Hematopoietic multipotent progenitor cell treated with erythropoietin and hydrocortisone succinate and interleukin-3 and kit ligand, for 4 days (in vitro differentiated cells): ENCODE measurements at places on chromosomes 1 and 21.

DNA sequence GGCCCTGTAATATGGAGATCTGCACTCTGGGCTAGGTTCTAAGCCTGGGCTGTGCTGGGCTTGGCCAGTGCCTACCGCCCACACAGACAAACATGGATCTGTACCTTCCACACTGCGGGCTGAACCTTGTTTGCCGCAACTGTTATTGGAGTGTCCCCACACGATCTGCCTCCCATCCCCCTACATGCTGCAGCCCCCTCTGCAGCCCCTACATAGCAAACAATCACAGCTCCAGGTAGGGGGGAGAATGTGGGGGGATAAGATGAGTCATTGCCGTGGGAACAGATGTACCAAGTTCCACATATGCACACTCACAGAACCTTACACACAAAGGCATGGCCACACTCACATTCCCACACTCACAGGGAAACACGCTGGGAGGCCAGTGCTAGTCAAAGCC is 2.1 kb upstream of the HCRTR1 start:
- no peak for DNase-seq

- DNase-seq, result no peak
These were observed 179.2 kb downstream of the GIPC2 start for GRCh38 chr1:78224861-78225552.

- peak; percentile 59 for DNase-seq
These were observed 2.4 kb upstream of the WNT3A start for GRCh38 chr1:228004331-228004855.

DNA sequence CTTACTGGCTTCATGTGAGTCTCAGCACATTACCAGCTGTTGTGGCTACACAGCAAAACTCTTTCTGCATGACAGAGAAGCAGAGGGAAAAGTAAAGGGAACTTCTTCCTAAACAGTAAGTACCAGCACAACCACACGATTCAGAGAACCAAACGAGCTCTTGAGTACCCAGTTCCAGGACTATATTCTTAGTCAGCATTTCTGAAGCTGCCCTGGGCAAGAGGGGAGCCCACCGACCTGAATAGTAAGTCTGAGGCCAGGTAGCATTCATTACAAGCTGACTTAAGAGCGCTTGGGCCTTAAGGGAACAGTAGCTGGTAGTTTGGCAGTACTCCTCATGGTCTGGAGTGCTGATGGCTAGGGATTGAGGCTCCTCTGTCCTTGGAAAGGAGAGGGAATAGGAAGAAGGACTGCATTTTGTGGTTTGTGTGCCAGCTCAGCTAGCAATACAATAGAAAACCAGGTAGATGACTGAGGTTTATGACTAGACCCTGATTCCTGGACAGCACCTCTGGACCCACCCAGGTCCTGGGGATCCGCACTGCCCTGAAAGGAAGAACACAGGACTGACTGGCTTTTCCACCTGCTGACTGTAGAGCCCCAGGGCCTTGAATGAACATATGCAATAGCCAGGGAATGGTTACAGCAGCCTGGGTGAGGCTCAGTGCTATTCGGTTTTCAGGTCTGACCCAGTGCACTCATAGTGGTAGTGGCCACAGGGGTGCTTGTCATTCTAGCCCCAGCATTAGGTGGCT is 396.8 kb upstream of the PRMT6 start:
- no peak for DNase-seq

GRCh38 chr1:26959722-26960624 is at the start of gene KDF1:
KDF1 (minus strand) TSS chr1:26960468; CDS start chr1:26952380, 8,088 bp downstream.
- DNase-seq, result no peak

- no peak for DNase-seq
These were observed 44.7 kb downstream of the HTR6 start for GRCh38 chr1:19709260-19709793.

DNA sequence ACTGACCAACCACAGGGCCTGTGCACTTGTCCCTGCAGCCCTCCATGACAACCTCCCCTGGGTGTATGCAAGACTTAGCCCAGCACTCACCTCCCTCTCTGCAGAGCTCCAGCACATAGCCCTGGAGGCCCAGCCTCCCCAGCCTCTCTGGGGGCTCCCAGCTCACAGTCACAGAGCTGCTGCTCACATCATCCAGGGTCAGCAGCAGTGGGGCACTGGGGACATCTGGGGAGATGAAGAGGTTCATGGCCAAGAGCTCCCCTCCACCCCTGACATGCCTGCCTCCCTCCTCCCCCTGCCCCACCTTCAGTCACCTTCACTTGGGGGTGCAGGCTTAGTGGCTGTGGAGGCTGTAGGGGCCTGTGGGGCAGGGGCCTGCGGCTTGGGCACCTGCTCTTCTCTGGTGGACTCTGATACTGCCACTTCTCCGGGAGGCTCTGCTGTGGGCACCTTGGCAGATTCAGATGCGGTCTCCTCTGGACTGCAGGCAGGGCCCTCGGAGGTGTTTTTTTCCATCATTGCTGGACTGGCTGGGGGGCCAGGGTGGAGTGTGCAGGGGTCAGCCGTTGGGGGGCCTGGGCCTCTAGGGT is at the start of gene MYBPH:
Gene MYBPH (minus strand): TSS at position 590 of the 590 bp plus-strand sequence. CDS start 71 bp downstream, at position 519.
- no peak for DNase-seq

GRCh38 chr1:41642922-41643821 is 158.7 kb upstream of the EDN2 start:
- no peak for DNase-seq

DNA sequence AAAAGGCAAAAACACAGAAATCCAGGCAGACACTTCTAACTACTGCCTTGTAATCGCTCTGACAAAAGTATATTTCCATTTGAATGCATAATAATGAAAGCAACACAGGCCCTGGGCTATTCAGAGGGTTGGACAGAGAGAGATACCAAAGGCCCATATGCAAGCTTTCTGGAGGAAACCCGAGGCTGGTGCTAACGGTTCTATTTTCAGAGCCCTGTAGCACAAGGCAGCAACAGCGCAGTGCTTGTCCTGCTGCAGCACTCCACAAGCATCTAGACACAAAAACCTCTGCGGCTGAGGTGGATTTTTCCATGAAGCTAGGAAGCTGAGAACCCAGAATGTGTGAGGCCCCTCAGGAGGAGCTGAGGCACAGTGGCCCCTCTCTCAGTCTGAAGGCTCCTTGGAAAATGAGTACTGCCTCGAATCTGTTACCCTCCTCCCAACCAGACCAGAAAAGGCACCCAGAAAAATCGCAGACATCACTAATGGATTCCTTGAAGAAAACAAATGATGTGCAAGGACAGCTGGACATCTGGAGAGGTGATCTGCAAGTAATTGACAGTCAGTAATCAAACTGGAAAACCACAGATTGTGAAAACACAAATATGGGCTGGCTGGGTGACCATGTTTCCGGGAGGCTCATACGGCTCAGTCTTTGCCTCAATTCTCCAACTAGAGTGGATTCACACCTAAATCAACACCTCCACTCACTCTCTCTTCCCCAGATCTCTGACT is 54.0 kb downstream of the COLGALT2 start:
- DNase-seq, result no peak
